A172 (cell line): ENCODE measurements at places on chromosomes 7 and 10.

GRCh38 chr7:127882313-127882920 lies 148.8 kb downstream of the LRRC4 start:
- DNase-seq: no peak

GRCh38 chr10:119608316-119609155 lies 11.8 kb upstream of the TIAL1 start:
- DNase-seq: peak; percentile 46

DNA sequence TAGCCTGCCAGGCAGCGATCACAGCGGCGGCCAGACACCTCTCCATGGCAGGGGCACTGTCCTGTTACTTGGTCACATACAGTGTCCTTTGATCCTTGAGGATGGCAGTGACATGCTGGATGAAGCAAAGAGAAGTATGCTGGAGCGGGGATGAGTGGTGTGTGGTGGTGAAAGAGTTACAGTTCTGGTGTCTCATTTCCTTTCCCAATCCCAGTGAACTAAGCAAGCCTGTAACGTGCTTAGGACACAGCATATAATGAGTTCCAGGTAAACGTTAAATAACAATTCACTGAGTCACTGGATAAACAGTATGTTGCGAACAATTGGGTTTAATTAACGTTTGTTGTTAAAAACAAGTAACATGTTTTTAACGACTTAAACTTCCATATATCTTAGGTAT lies 63.5 kb upstream of the LAMB1 start:
- DNase-seq: no peak

DNA sequence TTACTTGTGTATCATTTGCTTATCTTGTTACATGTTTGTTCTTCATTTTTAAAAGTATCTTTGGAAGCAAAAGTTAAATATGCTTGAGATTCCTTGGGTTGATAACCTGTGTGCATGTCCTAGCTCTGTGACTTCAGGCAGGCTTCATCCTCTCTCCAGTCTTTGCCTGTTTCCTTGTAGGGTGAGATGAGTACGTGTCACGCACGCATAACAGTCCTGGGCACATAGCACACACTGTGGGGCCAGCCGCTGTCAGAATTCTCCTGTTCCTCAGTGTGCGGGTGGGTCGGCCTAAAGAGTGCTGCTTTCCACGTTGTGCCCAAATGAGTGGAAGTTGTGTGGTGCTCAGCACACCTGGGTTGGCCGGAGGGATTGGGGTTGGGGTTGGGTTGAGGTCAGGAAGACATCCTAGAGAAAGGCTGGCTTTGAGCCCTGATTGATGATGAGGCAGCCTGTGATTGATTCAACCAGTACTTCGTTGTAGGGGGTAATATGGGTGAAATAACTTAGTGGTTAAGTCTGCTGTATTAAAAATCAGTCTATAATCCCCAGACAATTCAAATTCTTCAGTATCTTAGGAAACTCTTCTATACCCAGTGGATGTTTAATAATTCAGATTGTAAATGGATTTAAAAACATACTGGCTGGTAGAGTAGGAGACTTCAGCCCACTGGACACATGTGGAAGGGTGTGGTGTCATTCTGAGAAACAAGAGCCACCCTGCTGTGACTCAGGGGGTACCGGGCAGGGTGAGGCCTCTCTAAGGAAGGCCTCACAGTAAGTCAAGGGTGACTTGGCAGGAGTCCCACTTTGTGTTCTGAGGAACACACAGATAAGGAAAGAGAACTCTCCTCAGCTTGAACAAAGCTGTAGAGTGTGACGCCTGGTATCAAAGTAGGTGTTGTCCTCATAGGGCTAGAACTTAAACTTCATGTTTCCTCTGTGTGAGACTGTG lies 54.8 kb downstream of the DAGLB start:
- DNase-seq: peak; percentile 93

DNA sequence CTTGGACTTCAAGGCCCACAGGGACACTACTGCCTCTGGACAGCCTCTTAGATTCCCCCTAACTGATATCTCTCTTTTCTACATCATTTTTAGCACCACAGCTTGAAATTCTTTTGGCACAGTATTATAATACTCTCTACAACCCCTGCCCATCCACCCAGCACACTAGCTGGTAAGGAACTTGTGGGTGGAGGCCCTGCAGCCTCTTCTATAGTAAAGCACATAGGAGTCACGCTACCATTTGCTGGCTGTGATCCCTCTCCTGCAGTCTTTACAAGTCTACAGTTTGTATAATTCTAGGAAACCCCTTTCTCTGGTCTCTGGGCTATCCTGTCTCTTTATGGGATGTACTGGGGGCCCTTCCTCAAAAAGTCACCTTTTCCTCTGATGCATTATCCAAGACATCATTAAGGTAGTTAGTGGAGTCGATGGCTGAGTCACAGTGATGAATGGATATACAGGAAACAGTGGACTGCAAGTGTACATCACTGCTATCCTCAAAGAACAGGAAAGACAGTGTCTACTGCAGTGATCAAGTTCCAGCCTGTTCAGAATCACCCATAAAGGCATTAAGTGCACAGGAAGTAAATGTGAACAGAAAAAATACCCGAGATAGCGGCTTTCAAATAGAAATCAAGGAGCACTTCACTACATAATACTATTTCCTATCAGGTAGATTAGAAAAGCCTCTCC lies 54.4 kb downstream of the STK17A start:
- DNase-seq: peak; percentile 82

DNA sequence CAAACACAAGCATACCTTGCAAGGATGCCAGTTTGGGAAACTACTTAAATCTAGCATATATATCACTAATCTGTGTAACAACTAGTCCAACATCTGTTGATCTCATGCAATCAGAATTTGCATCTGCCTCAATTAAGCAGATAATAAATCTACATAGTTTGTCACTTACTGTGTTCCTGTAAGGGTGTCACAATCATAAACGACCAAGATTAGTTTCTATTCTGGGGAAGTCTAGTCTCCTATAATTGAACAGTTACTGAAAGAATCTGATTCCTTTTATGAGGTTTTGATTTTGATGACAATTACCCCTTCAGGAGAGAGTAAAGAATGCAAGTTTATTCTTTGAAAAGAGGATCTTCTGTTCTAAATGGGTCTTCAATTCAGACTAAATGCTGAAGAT lies 85.5 kb upstream of the LRRN3 start:
- DNase-seq: no peak

DNA sequence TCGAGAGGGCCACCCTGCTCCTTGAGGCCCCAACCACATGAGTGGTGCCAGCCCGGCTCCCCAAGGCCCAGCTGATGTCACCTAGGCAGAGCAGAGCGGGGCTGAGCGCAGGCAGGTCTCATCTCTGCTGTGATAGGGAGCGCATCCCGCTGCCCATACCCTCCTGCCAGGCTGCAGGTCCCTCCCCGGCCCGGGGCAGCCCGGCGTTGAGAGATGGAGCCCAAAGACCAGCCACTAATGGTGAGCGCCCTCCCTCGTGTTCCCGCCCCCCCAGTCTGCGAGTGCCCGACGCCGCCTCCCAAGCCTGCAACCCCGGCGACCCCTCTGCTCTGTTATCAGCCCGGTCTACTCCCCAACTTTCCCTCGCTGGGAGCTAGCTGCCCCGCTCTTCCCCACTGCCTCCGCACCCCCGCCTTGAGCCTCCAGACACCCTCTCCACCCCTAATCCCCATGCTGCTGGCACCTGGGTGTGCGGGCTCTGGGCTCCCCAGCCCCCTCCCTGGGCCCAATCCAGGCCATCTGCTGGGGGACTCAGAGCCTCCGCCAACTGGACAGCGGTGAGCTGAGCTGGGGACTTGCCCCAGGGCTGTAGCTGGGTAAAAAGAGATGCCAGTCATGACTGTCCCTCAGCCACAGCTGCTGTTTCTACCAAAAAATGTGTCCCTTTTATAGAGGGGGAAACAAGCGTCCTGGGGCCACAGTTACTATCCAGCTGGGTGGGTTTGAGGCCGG lies 19.7 kb upstream of the CHST12 start:
- no peak for DNase-seq

DNA sequence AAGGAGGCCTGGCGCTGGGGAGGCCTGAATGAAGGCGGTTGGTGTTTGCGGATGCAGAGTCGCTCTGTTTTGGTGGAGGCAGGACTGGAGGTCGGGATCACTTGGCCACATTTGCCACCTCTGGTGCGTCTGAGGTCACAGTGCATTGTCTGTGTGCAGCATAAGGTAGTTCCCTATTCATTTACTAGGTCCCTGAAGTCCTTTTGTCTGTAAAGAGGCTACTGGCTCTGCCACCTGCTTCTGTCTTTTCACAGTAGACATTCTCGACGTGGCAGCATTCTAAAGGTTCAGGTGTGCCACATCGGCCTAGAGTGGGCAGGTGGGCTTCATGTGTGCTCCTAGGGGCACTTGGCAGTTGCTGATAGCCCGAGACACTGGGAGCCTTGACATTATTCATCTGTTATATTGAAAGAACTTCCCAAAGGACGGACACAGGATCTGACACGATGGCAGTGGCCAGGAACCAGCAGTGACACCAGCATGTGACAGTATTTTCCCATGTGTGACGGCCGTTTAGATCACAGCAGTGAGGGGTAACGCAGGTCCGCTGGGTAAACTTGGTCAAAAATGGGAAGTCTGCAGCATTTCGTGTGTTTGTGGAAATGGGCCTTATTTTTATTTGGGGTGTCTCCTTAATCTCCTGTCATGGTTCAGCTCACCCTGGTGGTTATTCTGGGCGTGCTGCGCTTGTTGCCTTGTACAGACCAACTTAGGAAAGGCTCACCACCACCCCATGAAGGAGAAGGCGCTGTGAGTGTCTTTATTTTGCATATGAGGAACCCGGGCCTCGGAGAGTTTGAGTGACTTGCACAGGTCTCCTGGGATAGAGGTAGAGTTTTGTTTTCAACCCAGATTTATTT lies 5.9 kb downstream of the MGMT start:
- no peak for DNase-seq

DNA sequence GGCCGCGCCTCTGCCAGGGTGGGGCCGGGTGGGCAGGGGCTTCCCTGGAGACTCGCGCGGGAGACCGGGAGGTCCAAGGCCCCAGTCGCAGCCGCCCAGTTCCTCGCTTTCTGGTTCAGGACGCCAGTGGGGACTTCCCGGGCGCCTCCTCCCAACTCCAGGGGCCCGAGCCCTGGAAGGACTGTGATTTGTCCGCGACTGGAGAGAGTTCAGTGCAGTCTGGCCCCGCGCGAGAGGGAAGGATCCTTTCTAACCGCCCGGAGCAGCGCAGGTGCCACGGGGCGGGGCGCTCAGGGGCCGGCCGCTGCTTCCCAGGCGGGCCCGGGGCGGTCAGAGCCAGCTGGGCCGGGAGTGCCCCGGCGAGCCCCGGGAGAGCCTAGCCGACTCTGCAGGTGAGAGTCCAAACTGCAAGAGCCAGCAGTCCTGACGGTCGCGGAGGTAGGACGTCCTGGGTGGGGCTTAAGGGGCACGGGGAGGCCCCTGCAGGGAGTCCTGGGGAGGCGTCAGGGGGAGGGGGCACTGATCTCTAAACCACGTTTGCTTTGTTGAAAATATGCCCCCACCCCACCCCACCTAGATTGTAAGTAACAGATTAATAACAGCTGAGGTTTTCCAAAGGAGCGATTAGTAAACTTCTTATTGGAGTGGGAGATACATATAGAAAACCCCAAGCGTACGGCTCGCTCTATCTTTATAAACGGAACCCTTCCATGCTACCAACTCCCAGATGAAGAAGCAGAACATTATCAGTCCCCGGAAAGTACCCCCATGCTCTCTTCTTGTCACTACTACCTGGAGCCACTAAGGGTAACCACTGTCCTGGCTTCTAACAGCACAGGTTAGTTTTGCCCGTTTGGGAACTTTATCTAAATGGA lies 8.2 kb downstream of the NKX2-3 start:
- DNase-seq: no peak

DNA sequence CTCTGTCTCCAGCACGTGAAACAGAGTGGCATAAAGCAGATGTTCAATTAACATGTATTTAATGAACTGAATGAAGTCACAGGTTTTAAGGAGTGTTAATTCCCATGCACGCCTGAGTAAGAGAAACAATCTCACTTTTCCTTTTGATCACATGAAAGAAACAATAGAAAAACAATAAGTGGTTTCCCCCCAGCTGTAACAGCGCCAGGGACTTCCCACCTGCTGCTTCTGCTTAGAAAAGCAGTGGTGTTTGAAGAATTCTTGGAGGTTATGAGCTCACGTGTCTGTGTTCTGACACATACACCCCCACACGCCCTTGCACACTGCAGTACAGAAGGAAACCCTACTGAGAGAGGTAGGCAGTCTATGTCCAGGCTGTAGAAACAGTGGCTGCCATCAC lies 51.3 kb upstream of the FRMD4A start:
- peak; percentile 76 for DNase-seq

DNA sequence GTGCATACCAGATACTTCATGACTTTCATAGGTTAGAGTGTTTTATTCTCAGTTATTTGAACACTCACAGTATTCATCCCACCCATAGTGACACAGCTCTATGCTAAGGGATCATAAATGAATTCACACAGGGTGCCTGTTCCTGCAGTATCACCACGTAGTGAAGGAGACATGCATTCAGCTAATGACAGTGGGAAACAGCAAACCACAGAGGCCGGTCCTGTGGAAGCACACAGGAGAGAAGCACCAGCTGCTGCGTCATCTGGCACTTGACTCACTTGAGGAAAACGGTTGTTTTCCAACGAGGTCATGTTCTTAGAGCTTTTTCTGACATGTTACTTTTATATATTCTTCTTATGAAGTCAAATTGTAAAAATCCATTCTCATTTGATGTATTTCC lies 73.0 kb downstream of the UBE3C start:
- peak; percentile 52 for DNase-seq

DNA sequence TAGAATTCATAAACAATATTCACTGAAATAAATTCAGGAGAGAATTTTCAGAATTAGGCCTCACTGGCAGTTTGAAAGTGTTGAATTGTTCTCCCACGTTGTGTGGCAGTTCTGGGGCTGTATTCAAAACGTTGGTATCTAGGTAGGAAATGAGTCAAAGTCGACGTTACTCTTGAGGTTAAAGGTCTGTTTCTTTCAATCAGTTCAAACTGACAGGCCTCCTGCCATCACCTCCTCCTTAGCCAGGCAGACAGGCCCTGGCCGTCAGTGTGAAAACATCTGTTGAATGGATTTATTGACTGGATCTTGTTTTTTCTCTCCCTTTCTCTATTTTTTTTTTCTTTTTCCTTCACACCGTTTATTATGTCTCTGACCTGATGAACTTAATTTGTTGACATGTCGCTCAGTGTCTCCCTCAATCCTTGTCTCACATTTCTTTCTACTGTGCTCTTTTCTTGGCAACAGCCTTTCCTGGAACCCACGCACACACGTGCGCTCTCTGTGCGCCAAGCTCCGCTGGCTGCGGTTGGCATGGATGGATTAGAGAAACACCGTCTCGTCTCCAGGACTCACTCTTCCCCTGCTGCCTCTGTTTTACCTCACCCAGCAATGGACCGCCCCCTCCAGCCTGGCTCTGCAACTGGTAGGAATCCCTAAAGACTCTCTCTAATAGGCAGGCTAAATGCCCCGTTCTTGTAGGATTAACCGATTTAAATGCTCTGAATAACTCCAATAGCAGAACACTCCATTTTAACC lies 231.7 kb downstream of the HDAC9 start:
- no peak for DNase-seq

GRCh38 chr10:60497364-60497763 lies 107.7 kb upstream of the ANK3 start:
- no peak for DNase-seq

GRCh38 chr7:158037211-158037610 lies 550.4 kb downstream of the PTPRN2 start:
- no peak for DNase-seq
